Stimulated activated CD4-positive, alpha-beta T cell treated with anti-CD3 and anti-CD28 coated beads, Interleukin-1b, Interleukin-23, amount 100 ng/mL, for 24 hours (primary cell): ENCODE measurements at places on chromosomes 12 and 14.

DNA sequence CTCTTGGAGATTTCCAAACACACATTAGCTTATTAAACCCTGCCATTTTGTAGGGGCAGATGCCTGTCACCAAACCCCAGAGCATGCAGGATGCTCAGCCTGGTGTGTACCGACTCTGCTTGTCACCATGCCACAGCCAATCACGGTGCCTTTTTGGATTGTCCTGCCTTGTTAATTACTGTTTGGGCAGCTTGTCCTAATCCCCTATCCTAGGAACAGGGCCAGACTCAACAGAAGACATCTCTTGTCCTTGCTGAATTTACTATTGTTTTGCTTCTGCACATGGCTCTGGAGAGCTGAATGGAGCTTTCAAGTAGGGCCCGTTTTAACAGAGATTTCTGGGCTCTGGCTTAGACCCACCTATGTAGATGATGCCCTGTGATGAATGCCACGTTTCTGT is 388.5 kb downstream of the AACS start:
- no peak for DNase-seq

DNA sequence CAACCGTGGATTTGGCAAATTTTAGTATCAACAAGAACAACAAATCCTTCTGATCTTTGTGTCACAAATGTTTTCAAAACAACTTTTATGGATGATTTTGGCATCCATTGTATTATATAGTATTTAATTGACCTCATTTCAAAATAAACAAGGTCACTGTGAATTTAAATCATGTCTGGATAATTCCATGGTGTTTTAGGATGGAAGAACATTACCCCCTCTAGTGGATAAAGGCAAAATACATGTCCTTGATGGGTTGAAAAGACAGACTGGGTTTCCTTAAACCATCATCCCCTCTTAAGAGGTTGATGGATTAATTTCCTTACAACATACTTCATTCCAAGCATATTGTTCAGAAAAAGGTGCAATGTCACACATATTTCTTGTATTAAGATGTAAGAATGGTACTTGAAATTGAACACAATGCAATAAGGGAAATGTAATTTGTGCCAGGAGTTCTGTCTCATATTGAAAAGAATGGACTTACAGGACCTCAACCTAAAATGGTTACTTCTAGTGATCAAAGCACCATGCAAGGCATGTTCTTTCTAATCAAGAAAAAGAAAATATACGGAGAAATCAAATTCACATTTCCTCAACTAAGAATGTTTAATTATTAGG is 352.0 kb downstream of the BCAT1 start:
- DNase-seq, result no peak

DNA sequence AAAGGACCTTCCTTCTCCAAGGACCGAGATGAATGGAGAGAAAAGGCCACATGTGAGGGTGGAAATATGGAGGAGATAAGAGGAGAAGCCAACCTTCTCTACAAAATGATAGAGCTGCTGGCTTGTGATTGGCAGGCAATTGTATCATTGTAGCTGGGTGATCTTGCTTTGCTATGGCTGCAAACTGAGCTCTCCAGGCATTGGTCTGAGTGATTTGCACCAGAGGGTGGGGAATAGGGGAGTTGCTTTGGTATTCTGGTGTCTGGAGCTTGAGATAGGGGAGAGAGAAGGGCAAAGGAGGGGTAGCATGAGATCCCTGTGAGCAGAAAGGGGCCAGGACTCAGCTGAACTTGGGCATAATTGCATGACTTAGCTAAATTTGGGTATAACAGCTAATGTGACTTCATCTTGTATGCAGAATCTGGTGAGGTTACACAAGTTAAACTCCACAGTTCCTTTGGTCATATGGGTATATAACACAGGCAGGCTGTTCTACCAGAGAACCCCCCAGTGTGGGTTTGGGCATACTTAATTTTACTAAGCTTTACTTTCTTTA is 72.0 kb downstream of the FOS start:
- no peak for DNase-seq

GRCh38 chr12:99157946-99158345 is 489.6 kb upstream of the GARIN6 start:
- DNase-seq, result no peak

DNA sequence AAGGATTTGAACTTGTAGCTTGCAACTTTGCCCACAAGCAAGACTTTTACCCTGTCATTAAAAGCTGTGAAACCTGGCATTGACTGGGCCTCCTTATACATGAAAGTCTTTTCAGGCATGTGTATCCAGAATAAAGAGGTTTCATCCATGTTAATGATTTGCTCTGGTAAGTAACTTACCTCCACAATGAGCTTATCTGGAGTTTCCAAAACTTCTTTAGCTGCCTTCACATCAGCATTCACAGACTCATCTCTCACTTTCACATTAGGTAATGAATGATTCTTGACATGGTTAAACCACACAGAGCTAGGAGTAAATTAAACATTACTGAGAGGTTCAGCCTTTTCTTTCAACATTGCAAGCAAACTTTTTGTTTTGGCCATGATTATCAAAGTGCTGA is 234.4 kb upstream of the CLEC14A start:
- DNase-seq, result no peak

DNA sequence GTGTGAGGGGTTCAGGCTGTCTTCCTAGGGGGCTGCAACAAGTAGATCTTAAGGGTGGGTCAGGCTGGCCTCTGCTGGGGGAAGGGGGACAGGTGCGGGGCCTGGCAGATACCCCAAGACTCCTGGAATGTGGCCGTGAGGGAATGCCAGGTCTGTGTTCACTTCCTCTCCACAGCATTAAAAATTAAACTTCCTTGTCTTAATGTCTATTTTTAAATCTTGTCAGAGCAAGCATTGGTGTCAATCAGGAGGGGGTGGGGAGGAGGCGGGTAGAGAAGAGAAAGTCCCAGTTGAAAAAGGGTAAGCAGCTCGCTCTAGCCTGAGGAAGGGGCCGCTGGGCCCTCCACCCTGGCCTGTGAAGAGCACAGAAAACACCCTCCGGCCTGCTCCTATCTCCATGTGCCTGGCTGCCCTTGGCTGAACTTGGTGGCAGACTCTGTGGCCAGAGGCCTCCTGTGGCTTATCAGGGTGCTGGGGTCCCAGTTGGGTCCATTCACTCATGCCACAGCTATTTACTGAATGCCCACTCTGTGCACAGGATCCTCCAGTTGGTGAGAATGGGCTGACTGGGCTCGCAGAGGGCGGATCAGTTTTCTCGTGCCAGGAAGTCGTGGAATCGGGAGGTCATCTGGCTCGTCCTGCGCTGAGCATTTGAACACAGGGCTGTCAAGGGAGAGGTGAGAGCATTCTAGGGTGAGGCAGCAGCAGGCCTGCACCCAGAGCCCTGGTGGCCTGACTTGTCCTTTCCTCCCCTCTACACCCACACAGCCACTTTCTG is 128.8 kb downstream of the TSPAN9 start:
- no peak for DNase-seq

DNA sequence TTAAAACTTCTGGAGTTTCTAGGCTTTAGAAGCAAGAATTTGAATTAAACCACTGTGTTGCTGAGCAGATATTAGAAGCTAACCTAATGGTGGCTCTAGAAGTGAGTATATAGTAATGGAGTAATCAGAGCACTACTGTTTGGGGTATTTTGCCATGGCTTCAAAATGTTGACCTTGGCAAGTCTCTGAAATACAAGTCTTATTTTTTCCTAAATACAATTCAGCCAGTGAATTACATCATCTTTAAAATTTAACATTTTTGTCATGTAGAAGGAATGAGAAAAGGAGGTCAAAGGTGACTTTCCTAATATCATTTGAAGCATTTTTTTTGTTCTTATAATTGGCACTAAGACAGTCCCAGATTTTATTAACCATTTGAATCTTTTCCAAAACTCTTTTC is 25.2 kb downstream of the PMCH start:
- DNase-seq, result no peak

- DNase-seq, result peak; percentile 56
Observed at GRCh38 chr14:66070542-66071319, 415.4 kb upstream of the CCDC196 start.

DNA sequence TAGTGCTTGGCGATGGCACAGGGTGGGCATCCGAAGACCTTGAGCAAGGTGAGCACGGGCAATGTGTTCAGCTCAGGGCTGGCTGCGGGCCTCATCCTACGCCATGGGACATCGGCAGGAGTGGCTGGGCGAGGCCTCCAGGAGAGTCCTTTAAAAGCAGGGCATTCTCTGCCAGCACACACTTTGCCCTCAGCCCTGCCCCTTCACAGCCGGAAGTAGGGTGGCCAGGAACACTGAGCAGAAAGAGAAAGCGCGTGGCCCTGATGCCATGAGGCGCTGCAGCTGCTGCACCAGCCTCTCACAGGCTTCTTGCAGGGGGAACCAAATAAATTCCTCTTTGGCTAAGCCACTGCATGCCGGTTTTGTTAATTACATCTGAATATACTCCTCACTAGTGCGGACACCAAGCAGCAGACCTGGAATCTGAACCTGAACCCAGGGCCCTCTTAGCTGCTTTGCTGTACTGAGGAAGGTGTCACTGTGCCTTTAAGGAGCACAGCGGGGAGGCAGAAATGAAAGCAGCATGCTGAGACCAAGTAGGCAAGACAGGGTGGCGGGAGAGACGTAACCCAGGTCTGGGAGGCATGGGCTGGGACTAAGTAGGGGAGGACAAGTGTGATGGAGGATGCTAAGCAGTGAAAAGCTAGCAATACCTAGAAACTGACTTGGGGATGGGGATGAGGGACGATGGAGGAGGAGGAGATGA is 155.2 kb downstream of the TTC7B start:
- DNase-seq, result no peak

GRCh38 chr12:81332054-81332453 is 254.2 kb downstream of the ACSS3 start:
- no peak for DNase-seq

- DNase-seq, result no peak
Observed at GRCh38 chr12:108996320-108996719, 24.5 kb downstream of the SVOP start.

- no peak for DNase-seq
Observed at GRCh38 chr12:71804505-71804904, 35.1 kb upstream of the TBC1D15 start.

GRCh38 chr12:57153415-57153997 is 6.1 kb upstream of the LRP1-AS start:
- DNase-seq, result no peak

DNA sequence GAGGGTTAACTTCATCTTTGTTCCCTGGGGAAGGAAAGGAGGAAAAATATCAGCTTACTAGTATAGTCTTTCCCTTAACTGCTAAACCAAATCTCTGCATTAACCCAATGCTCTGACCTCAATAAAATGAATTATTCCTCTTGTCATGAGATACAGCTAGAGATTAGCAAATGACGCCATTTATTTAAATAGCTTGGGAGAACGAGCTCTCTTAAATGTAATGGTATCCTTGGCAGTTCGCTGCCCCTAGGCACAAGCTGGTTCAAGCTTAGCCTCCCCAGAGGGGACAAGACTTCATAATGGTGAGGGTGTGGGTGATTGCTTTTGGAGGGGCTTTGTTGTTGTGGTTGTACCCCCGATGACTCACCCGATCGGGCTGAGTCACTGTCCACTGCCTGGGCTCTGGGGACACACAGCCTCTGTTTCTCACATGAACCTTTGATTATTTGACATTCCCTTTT is 19.6 kb downstream of the FNTB start:
- no peak for DNase-seq
